ENCODE measurements at places on chromosomes 12 and 14.
A peak's percentile ranks its signal among the peaks of the same experiment; 100 is the strongest.

DNA sequence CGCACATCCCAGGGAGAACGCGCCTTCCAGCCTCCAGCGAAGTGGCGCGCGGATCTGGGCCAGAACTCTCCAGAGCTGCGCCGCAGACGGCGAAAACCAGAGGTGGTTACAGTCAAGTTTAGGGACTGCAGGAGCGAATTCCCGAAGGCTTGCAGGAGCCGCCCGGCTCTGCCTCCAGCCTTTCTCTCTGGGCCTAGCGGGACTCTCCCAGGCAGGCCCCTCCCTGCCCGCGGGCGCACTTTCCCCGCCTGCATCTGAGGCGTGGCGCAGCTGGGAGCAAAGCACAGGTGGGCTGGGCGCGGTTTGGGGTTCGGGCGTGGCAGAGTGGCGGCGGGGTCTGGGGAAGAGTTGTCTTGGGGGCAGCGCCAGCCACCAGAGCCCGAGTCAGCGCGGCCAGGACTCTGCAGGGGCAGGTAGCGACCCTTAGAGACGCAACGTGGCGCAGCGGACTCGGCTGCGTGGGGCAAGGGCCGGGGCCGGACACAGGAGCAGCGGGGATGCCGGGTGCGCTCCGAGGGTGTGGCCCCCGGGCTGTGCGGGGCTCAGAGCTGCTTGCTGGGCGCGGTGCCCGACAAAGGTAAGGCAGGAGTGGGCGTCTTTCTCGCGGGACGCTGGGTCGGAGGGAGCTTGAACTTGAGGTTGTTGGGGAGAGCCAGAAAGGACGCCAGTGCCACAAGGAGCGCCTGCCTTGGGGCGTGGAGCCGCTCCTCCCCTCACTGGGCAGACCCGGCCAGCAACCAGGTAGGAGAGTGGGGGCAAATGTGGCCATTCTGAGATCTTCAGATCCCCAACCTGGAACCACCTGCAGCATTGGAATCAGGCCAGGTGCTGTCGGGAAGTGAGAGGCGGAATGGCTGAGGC is 1126.0 kb downstream of the AACS start:
- no peak for DNase-seq

DNA sequence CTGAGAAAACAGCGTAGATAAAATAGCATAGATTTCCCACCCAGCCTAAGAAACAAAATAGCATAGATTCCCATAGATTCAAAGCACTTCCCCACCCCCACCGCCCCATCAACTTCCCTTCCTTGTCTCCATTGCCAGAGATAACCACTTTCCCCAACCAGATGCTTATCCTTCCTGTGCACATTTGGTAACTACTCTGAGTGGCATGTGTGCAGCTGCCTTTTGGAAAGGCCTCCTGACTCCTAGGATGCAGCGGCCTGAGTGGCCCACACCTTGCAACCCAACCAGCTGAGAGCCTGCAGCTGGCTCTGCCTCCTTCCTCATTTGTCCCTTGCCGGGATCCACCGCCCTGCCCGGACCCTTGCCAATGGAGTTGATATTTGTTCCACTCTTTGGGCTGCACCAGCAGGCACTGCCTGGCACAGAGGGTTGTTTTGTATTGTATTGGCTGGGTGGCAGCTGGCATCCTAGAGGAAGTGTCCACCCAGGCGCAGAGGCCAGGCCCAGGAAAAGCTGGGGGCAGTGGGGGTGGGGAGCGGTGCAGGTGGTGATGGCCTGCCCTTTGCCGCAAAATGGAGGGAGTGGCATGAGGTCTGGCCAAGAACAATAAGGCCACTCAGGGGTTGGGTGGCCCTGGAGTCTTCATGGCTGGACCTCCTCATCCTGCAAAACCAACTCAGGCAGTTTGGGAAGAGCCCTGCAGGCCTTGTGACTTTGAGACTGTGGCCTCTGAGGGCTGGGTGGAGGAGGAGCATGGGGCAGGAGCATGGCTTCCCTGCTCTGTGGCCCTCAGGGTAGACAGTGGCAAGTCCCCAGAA is 4.9 kb downstream of the SLC48A1 start:
- no peak for DNase-seq

DNA sequence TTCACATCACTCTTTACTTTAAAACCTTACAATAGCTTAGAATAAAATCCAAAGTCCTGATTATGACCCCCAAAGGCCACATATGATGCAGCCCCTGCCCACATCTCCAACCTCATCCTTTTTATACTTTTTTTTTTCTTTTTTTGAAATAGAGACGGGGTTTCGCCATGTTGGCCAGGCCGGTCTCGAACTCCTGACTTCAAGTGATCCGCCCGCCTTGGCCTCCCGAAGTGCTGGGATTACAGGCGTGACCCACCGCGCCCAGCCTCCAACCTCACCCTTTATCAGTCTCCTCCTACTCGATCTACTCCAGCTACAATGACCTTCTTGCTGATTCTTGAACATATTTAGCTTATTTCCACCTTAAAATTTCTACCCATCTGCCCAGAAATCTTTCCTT is 1.2 kb upstream of the MAPKAPK5 start:
- no peak for DNase-seq

- no peak for DNase-seq
These were observed 82.4 kb upstream of the RESF1 start for GRCh38 chr12:31876568-31877424.

- no peak for DNase-seq
These were observed 182.7 kb upstream of the SFSWAP start for GRCh38 chr12:131528144-131528543.

GRCh38 chr14:74545386-74545785 is 51.8 kb downstream of the ISCA2 start:
- DNase-seq = no peak

- DNase-seq = no peak
These were observed 13.7 kb downstream of the COA8 start for GRCh38 chr14:103576371-103577024.

- DNase-seq = no peak
These were observed 108.3 kb downstream of the CRADD start for GRCh38 chr12:93785249-93786010.

DNA sequence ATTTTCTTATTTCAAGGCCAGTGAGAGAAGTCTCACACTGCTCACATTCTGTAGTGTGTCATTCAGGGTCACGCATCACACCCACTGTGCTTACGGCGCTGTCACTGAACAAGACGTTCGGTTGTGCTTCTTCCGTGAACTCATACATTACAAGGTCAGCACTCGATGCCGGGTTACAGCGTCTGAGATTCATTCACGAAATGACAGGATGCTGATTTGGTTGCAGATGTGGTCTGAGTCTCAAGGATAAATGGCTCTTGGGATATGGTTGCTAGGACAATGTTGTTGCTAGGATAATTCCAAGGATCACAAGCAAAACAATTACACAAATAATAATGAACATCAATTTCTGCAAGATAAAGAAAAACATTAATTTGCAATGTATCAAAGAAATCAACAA is 47.4 kb downstream of the STX2 start:
- DNase-seq = no peak

GRCh38 chr14:36940476-36940875 is 231.9 kb downstream of the SLC25A21 start:
- DNase-seq = no peak

GRCh38 chr14:65791191-65791981 is 378.9 kb downstream of the FUT8 start:
- peak; percentile 22 for DNase-seq

DNA sequence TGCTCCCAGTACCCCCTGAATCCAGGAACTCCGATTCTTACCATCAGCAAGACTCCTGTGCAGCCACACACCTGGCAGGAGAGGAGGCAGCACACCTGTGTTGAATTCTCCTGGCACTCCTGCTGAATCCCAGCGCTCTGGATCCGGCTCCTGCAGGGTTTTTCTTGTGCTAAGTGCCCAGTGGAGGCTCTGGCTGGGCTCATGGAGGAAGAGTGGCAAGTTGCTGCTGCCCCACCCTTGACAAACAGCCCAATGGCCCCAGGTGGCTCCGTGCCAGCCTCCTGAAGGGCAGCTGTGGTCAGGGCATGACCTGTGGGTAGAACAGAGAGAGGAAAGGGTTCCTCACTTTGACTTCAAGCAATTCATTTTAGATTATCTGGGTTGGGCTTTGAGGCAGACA is 20.0 kb downstream of the CRACR2A start:
- no peak for DNase-seq

GRCh38 chr12:121005346-121005815 is 10.9 kb downstream of the C12orf43 start:
- DNase-seq = peak; percentile 10
